ENCODE measurements at places on chromosomes 2 and 18. TPM values are rescaled to one million over a fixed set of nuclear protein-coding genes. Genes with fewer than 3 reads are reported as not detected.

- H3K36me3 ChIP-seq = no peaks in the 10 kb centered on the region
- no peak for DNase-seq
- no peak overlapping the region for H3K27ac ChIP-seq
- H3K4me3 ChIP-seq = no peak overlapping the region
- H3K27me3 ChIP-seq = peaks cover 71% of the 10 kb centered on the region
Measured at GRCh38 chr2:16663121-16663905, 2.3 kb downstream of the CYRIA start.

DNA sequence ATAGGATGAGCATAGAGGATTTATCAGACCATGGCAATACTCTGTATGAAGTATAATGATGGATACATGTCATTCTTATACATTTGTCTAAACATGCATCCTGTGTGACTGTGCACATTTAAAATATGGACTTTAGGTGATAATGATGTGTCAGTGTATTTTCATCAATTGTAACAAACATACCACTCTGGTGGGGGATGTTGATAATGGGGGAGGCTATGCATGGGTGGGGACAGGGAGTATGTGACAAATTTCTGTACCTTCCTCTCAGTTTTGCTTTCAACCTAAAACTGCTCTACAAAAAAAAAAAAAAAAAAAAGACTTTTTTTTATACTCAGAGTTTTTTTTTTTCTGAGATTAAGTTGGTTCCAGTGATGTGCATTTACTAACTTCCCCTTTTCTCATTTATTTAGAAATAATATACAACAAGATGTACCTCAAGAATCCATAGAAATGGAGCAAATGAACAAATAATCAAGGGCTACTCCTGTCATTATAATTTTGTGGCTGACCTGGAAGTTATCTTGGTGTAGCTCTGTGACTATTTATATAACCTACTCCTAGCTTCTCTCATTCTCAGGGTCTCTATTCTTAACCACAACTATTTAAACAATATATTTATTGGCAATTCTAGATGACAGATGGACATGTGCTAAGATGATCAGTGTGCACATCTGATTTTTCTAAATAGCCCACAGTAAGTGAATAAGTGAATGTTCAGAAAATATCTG is 108.9 kb upstream of the ITGA4 start:
- no peak for DNase-seq
- H3K4me1 ChIP-seq = no peaks in the 10 kb centered on the region
- H3K27me3 ChIP-seq = no peaks in the 10 kb centered on the region
- H3K4me3 ChIP-seq = no peak overlapping the region
- H3K36me3 ChIP-seq = no peaks in the 10 kb centered on the region

- no peak overlapping the region for H3K27ac ChIP-seq
- DNase-seq = no peak
- peaks cover 68% of the 10 kb centered on the region for H3K27me3 ChIP-seq
- H3K4me3 ChIP-seq = no peak overlapping the region
- H3K4me1 ChIP-seq = peaks cover 12% of the 10 kb centered on the region
- H3K36me3 ChIP-seq = no peaks in the 10 kb centered on the region
Measured at GRCh38 chr18:596288-596881, 403 bp upstream of the CLUL1 start.

The PPP1R7 gene
- 55.5 TPM for total RNA-seq

The CDKL4 gene
- 0.83 TPM for total RNA-seq

The POTEC gene
- total RNA-seq = not detected

The NPAS2 gene
- total RNA-seq = 16.6 TPM
